ENCODE measurements at places on chromosomes 11 and 22. TPM values are rescaled to one million over a fixed set of nuclear protein-coding genes. Genes with fewer than 3 reads are reported as not detected.

ANGPTL5 gene
- not detected for polyA plus RNA-seq

POU2AF2 gene
- polyA plus RNA-seq: not detected

ASPHD2 gene
- 6.1 TPM for polyA plus RNA-seq

PHLDA2 gene
- polyA plus RNA-seq: 165 TPM

OR51A2 gene
- not detected for polyA plus RNA-seq

OR51B4 gene
- not detected for polyA plus RNA-seq

LRRN4CL gene
- 0.32 TPM for polyA plus RNA-seq

FBLN1 gene
- polyA plus RNA-seq: 59.2 TPM

GNG3 gene
- 0.06 TPM for polyA plus RNA-seq

OR51B5 gene
- polyA plus RNA-seq: not detected

SHANK3 gene
- 2.2 TPM for polyA plus RNA-seq

TMEM121B gene
- 0.01 TPM for polyA plus RNA-seq

CREB3L1 gene
- 0.61 TPM for polyA plus RNA-seq

OR6T1 gene
- not detected for polyA plus RNA-seq

CST6 gene
- polyA plus RNA-seq: 0.25 TPM

PRSS23 gene
- 77.6 TPM for polyA plus RNA-seq

PNPLA5 gene
- 0.03 TPM for polyA plus RNA-seq

DCHS1 gene
- 0.03 TPM for polyA plus RNA-seq

SEPTIN5 gene
- polyA plus RNA-seq: 6.5 TPM

SLC37A2 gene
- 9.7 TPM for polyA plus RNA-seq

CRYBA4 gene
- polyA plus RNA-seq: not detected

MOV10L1 gene
- polyA plus RNA-seq: not detected

MYO18B gene
- not detected for polyA plus RNA-seq

SCN2B gene
- polyA plus RNA-seq: 0.17 TPM

ALKBH3 gene
- polyA plus RNA-seq: 36.8 TPM

GDPD4 gene
- polyA plus RNA-seq: not detected

CFAP300 gene
- 3.1 TPM for polyA plus RNA-seq

ZNF74 gene
- 5.8 TPM for polyA plus RNA-seq

KCNJ4 gene
- polyA plus RNA-seq: not detected

FAM83F gene
- 23.3 TPM for polyA plus RNA-seq

GP1BB gene
- 0.28 TPM for polyA plus RNA-seq

RAG1 gene
- 0.37 TPM for polyA plus RNA-seq

PLAAT5 gene
- polyA plus RNA-seq: not detected

MRGPRX3 gene
- 0.76 TPM for polyA plus RNA-seq

LSP1 gene
- 1.7 TPM for polyA plus RNA-seq
